Caki2 (cell line): ENCODE measurements at places on chromosomes 4 and X. TPM values are rescaled to one million over a fixed set of nuclear protein-coding genes. Genes with fewer than 3 reads are reported as not detected.

GRCh38 chr4:89929425-89930159, 34.9 kb downstream of the MMRN1 start:
- DNase-seq, result no peak

- DNase-seq, result peak; percentile 63
Measured at GRCh38 chr4:24856586-24856985, 56.3 kb downstream of the CCDC149 start.

GRCh38 chr4:40506066-40506465, 123.6 kb downstream of the RBM47 start:
- no peak for DNase-seq

GRCh38 chr4:55912249-55912648, 36.5 kb upstream of the CEP135 start:
- DNase-seq, result no peak

DNA sequence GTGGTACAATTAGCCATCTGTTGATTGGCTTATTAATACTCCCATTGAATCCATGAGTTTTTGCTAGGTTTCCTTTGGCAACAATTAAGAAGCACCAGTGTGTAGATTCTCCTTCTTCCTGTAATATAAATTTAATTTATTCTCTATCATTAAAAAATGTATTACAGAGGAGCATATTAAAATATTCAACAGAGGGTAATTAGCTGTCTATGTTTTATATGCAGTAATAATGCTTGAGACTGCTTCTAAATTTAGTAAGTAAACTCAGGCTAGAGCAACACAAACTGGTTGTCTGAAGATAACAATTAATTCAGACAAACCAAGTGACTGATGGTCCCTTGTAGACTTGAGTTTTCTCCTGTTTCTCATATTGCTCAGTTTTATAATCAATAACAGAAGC, 192.4 kb downstream of the FAT4 start:
- no peak for DNase-seq

DNA sequence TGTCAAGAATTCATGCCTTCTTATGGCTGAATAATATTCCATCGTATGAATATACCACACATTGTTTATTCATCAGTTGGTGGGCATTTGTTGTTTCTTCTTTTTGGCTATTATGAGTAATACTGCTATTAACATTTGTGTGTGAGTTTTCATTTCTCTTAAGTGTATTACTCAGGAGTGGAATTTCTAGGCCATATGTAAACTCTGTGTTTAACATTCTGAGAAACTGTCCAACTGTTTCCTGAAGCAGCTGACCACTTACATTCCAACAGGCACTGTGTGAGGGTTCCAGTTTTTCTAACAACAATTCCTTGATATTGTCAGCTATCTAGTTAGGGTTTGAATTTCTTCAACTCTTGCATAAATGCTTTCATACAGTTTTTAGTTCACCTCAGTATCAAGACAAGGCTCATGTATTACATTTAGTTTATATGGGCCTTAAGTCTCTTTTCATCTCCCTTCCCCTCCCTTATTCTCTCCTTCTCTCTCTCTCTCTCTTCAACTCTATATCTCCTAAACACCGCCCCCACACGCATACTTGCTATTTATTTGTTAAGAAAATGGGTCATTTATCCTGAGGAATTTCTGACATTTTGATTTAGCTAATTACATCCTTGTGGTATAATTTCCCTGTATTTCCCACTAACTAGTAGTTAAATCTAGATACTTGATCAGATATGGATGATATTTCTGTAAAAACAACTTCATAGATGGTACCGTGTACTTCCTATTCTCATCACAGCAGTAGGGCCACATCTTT, 77.4 kb downstream of the WDR19 start:
- DNase-seq, result peak; percentile 9

GRCh38 chrX:19798423-19798822, 89.0 kb downstream of the SH3KBP1 start:
- DNase-seq, result no peak

- DNase-seq, result no peak
Measured at GRCh38 chr4:41579043-41579442, 41.1 kb downstream of the LIMCH1 start.

- no peak for DNase-seq
Measured at GRCh38 chrX:119417842-119418241, 18.7 kb downstream of the SLC25A43 start.

- no peak for DNase-seq
Measured at GRCh38 chr4:3752022-3752421, 14.2 kb upstream of the ADRA2C start.

DNA sequence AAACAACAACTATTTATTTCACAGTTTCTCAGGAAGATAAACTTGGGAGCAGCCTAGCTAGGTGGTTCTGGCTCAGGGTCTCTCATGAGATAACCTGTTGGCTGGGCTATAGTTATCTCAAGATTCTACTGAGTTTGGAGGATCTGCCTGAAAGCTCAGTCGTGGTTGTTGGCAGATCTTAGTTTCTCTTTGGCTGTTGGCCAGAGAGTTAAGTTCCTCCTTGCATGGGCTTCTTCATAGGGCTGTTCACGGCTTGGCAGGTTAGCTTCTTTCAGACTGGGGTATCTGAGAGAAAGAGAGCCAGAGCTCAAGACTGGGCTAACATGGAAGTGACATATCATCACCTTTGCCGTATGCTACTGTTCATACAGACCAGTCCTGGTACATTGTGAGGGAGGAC, 28.7 kb downstream of the SEC24B start:
- no peak for DNase-seq

GRCh38 chrX:50432829-50433289, 37.8 kb downstream of the DGKK start:
- DNase-seq, result no peak

DNA sequence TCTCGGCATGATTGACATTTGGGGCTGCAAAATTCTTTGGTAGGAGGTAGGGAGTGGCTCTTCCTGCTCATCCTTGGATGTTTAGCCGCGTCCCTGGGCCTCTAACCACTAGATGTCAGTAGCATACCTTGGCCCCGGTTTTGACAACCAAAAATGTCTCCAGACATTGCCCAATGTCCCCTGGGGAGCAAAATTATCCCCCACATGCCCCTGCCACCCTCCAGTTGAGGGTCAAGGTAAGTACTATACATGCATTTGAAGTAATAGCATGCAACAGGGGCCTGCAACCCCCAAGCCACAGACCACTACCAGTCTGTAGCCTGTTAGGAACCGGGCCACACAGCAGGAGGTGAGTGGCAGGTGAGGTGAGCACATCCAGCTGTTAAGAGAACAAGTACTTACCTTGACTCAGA, 17.6 kb upstream of the KIAA1210 start:
- DNase-seq, result no peak

DNA sequence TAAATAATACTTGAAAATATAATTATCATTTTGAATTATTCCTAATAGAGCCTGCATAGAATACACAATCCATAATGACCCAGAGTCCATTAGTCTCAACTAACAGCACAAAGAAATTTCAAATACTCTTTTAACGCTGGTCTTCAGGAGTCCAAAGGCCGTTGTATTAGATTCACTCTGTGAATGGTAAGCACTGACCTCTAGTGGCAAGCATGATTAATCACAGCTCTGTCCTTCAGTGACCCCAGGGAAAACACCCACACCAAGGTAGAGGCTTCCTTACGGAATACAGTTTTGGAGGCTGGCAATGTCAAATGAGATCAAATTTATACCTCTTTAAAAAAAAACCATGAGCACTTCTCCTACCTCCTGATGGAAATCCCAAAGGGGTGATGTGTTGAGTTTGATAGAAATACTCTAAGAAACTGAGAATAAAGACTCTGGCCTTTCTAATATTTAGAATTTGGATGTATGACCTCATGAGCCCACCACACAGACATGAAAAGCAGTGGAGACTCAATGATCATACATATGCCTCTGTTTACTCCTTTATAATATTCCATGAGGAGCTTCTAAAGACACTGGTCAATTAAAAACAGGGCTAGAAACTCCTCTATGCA, 147.2 kb upstream of the DKK2 start:
- DNase-seq, result peak; percentile 15

DNA sequence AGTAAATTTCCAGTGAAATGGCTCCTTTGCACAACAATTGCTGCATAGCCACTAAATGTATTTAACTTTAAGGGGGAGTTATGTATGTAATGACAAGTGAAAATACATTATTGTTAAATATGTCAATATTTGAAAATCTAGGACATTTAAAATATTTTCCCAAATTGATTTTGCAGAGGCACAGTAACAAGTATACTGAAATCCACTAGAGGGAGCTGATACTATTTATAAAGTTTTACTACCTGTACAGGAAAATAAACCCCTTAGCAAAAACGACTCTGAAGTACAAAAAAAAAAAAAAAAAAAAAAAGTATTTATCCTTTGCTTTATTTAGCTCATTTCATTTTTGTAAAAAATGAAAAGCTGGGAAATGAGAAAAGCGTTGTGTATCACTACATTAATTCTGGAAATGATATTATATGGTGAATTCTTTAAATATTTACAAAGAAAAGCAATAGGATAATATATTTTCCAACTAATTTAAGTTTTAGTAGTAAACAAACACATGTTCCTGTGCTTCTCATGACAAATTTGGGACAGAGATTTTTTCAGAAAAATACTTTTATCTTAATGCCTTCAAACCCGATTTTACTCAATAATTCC, 727.7 kb downstream of the DMD start:
- no peak for DNase-seq

DNA sequence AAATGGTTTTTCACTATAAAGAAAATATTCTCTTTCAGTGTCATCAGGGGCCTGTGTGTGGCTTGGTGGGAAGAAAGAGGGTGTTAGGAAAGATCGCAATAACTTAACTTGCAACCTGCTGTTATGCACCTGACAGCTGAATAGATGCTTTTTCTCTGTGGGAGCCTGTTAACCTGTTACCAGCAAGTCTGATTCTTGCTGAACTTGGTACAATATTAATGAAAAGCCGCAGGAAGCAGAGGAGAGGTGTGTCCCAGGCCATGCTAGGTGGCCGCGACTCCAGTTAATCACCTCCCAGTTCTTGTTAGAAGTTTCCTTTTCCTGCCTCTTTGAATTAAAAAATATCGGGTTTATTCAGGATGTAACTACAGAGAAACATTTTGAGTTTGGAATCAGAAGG, 494.8 kb upstream of the AGA start:
- DNase-seq, result peak; percentile 31

DNA sequence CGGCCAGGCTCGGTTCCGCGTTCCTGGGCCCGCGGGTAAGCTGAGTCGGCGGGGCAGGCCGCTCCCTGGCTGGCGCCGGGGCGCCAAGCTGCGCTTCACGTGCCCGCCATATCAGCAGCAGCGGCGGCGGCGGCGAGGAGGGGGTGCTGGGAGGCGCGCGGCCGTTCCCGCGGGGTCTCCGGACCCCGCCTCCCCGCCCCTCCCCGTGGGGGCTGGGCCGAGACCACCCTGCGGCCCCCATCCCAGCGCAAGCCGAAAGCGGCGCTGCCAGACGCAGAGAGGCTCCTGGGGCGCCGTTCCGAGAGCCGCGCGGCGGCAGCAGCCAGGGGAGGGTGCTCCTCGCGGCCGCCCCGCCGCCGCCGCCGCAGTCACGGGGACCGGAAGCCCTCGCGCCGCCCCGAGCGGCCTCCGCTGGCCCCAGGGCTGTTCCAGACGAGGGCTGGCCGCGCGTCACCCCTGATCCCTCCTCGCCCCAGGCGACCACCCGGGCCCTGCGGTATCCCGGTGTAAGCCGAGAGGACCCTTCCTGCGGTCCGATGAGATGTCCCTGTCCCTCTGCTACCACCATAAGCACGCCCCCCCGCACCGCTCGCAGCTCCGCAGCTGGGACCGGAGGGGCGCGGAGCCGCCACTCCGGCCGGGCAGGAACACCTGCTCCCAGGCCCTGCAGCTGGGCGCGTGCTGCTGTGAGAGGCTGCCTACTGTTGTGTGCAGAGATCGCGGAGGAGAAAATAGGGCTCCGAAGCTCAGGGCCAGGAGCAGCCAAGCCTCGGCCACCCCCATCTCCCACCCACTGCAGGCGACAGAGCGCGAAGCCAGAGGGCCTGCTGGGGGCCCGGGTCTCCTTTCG, 7.5 kb upstream of the BCOR start:
- DNase-seq, result peak; percentile 48

DNA sequence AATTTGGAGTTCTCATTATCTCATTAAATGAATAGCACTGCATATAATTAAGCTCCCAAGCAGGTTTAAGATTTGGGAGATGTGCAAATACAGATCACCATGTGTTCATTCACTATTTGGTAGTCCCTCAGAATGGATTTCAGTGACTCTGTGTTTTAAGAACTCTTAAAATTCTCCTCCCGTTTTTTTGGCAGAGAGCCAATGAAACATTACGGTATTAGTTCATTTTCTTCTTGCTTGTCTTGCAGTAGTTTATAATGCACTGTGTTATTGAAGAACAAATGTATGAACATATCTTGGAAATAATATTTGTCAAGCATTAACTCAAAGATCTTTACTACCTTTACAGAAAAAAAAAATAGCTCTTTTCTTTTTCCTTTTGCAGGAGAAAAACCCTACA, 32.7 kb downstream of the KLF3 start:
- no peak for DNase-seq

DNA sequence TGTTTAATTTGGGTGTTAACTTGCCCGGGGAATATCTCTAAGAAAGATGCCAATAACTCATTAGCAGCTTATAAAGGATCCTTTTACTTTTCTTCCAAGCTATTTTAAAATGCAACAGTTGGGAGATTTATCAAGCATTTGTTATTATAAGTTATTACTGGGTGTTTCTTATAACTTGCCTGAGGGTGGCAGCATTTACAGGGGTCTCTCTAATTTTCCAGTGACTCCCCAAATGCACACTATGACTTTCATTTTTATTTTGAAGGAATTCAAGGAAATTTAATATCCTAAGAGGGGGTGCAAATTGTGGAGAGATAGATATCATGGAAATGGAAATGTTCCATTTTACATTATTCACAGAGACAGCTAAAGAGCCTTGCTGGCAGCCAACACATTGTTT, 138.0 kb downstream of the PDGFRA start:
- DNase-seq, result no peak

DNA sequence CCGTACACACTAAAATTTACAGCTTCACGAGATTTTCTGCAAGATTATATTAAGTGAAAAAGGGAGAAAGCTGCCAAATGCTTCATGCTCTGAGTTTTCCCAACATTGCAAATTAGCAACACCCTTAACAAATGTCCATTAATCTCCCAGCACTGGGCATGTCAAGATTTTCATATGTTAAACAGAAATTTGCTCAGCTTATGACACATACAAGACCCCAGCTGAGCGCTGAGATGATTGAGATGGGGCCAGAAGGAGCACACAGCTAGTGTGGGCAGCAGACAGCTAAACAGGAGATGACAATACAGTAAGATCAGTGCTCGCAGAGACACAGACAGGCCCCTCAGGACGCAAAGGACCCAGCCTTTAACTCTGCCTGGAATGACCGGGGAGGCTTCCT, 208.8 kb downstream of the STK32B start:
- no peak for DNase-seq

CLDN34 gene
- not detected in 2 replicates for total RNA-seq

NWD2 gene
- total RNA-seq, result not detected in 2 replicates

AMTN gene
- not detected in 2 replicates for total RNA-seq

TMEM31 gene
- total RNA-seq, result not detected in 2 replicates

ADGRG4 gene
- not detected in 2 replicates for total RNA-seq

FGFBP2 gene
- not detected in 2 replicates for total RNA-seq

TLL1 gene
- total RNA-seq, result 10.3 and 21.4 TPM in 2 replicates

KCNE5 gene
- not detected in 2 replicates for total RNA-seq

SORBS2 gene
- 12.8 and 17.3 TPM in 2 replicates for total RNA-seq

ATP2B3 gene
- not detected in 2 replicates for total RNA-seq

GSX2 gene
- total RNA-seq, result not detected in 2 replicates

PCSK1N gene
- 93.6 and 112 TPM in 2 replicates for total RNA-seq

PRRG1 gene
- 4.7 and 9.6 TPM in 2 replicates for total RNA-seq

ABCG2 gene
- 1.2 and 12.8 TPM in 2 replicates for total RNA-seq

SPACA5 gene
- not detected in 2 replicates for total RNA-seq

OTC gene
- total RNA-seq, result not detected in 2 replicates
